ENCODE measurements at places on chromosomes 16 and 17. TPM values are rescaled to one million over a fixed set of nuclear protein-coding genes. Genes with fewer than 3 reads are reported as not detected.

- no peak for DNase-seq
Observed at GRCh38 chr17:80096561-80097021, 4.8 kb upstream of the GAA start.

ANKRD40CL gene
- total RNA-seq = not detected

- DNase-seq = peak; percentile 63
Observed at GRCh38 chr17:17836818-17837379, at the start of gene SREBF1. Gene SREBF1 (minus strand): TSS chr17:17836986. CDS start chr17:17836817, 169 bp downstream.

GRCh38 chr17:42266918-42267766 is 9.0 kb downstream of the STAT5B start:
- DNase-seq = no peak

DNA sequence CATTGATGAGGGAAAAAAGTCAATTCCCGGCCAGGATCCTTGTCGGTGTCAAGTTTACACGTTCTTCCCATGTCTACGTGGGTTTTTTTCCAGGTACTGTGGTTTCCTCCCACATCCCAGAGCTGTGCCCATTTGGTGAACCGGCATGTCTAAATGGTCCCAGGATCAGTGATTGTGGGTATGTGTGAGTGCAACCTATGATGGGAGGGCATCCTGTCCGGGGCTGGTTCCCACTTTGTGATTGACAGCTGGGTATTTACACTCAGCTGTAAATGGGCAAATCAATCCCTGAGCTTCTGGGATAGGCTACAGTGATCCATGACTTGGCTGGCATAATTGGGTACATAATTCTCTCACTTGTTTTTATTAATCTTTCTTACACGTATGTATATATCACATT is 91.2 kb upstream of the IRX6 start:
- DNase-seq = no peak

DNA sequence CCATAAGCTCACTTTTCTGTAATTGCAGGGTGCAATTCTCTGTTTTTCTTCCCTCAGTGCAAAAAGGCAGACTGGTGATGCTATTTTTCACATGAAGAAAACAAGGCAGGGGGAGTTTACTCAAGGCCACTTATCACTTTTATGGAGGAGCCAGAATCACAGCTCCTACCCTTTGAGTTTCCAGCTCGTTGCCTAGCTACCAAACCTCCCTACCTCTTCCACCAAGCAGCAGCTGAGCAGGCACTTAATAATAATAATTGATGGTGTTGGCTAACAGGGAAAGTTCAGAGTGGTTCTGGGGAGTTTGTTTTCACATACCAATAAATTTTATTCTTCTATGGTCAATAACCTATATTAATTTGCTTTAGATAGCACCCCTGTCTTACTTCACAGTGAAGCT is 31.9 kb upstream of the MPHOSPH6 start:
- DNase-seq = no peak
